ENCODE measurements at places on chromosomes 4 and X.

GRCh38 chr4:73258436-73258685 lies 237 bp downstream of the ANKRD17 start:
- no peak for DNase-seq

DNA sequence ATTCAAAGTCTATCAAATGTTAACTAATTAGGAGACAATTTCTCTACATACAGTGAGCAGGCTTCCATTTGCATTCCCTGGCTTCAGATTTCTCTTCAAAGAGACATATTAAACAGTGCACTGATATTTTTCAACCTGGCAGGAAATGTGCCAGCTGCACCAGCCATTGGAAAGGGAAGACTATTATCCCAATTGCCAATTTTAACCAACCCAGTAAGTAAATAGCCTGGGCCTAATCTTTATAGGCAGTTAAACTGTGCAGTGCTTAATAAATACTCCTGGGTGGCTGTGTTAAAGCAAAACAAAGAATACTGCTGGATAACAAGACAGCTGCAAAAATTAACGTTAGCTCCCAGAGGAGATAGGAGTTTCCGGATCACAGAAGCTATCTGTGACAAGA lies 111.9 kb upstream of the GALNT7 start:
- DNase-seq, result no peak

GRCh38 chr4:175263537-175263936 lies 345.4 kb downstream of the ADAM29 start:
- no peak for DNase-seq

DNA sequence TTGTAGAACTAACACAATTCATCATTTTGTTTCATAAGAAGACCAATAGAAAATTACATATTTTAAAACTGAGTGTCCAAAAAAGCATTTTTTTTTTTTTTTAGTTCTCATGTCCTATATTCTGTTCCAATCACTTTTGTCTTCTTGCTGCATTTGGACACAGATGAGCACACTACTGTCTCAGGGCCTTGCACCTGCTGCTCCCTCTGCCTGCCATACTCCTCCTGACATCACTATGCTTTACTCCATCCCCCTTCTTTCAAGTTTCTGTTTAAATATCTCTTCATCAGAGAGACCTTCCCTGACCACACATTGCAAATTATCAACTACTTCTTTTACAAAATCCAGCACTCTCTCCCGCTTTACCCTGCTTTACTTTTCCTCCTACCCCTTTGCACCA lies 230.7 kb upstream of the GK2 start:
- no peak for DNase-seq

DNA sequence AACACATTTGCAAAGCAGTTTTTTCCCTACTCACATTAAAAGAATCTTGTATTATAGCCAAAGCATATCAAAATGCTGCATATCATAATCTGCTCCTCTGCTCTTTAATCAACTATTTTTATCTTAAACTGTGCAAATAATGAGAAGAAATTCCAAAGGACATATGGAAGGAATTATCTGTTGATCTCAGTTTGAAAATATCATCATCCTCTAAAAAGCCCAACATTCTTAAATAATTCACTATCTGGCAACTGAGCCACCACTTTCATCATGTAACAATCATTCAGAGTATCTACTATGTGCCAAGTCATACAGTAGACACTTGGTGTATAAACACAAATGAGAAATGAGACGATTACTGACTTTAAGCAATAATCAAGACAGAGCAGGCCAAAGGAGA lies 63.0 kb downstream of the PRSS12 start:
- DNase-seq, result no peak

DNA sequence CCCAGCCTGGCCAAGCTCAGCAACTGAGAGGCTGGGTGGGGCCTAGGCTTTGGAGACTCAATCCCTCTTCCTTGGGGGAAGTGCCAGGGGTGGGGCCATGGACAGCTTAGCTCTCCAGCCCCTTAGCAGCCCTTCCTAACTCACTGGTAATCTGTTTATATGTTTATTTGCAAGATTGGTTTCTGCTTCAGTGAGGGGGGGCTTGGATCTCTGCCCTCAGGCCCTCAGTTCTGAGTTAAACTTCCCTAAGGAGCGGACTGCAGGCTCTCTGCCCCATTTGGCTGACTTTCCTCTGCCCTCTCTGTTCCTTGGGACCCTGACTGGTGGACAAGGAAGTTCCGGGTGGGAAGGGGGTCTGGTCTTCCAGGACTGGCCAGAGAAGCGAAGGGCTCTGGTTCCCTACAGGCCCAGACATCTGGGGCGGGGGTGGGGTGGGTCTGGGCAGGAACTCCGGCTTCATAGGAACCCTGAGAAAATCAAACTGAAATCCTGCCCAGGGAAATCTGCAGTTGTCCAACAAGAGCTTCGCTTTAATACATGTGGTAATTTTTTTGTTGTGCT lies 51.4 kb downstream of the NALF2 start:
- DNase-seq, result no peak

- peak; percentile 62 for DNase-seq
Measured at GRCh38 chr4:15234116-15234855, 193.5 kb upstream of the C1QTNF7 start.

- no peak for DNase-seq
Measured at GRCh38 chr4:90128961-90129495, 1.8 kb downstream of the CCSER1 start.

Data from RKO (cell line).